Pancreas (tissue), 10 donors: ENCODE measurements at places on chromosomes 4 and X. TPM values are rescaled to one million over a fixed set of nuclear protein-coding genes. Genes with fewer than 3 reads are reported as not detected.

The ODAPH gene
- not detected for total RNA-seq

The CFI gene
- total RNA-seq, result 13.0 TPM

The PRR32 gene
- not detected for total RNA-seq

The PROM1 gene
- total RNA-seq, result 21.2 TPM

The FAM9A gene
- total RNA-seq, result not detected

The APOO gene
- total RNA-seq, result 4.8 TPM

The RAB39B gene
- 1.2 TPM for total RNA-seq

The SSX2B gene
- total RNA-seq, result not detected

The TCP11X2 gene
- not detected for total RNA-seq

The RAB33A gene
- not detected for total RNA-seq

The CT45A10 gene
- total RNA-seq, result not detected

The SORCS2 gene
- 0.84 TPM for total RNA-seq

The SPANXC gene
- not detected for total RNA-seq

The OPRPN gene
- total RNA-seq, result not detected

The FRMPD4 gene
- not detected for total RNA-seq

The BTC gene
- total RNA-seq, result 1.6 TPM

The UNC5C gene
- 0.64 TPM for total RNA-seq

The SRPX2 gene
- 13.1 TPM for total RNA-seq

The TBX22 gene
- total RNA-seq, result not detected

The ATP2B3 gene
- not detected for total RNA-seq

The FREM3 gene
- not detected for total RNA-seq

The EGFL6 gene
- 0.06 TPM for total RNA-seq

The GPR50 gene
- not detected for total RNA-seq

The MPP1 gene
- 18.8 TPM for total RNA-seq

The MGAT4D gene
- total RNA-seq, result not detected

The TREX2 gene
- total RNA-seq, result 0.32 TPM
